ENCODE measurements at places on chromosomes 7 and 10. TPM values are rescaled to one million over a fixed set of nuclear protein-coding genes. Genes with fewer than 3 reads are reported as not detected.

DNA sequence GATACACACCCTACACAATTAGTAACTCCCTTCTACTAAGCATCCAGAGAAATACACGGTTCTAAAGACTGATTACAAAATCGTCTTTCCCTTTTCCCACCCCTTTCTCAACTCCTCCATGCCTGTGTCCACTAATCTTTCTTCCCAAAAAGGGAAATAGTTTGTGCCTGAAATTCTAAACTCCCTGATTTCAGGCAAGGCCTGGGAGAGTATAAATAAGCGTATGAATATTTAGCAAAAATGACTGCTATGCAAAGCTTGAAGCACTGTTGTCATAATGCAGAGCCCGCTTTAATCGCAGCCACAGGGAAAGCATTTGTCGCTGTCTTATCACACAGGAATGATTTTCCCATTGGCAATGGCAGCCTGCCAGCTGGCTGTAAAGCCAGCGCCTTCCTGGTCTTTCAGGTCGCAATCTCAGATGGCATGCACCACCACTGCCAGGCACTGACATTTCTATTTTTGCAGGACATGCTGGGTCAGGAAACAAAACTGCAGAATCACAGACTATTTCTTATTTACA lies 142.9 kb upstream of the PCGF5 start:
- DNase-seq, result no peak

The CAMK2B gene
- total RNA-seq, result 3.2 TPM

GRCh38 chr10:6455592-6455991 lies 124.5 kb downstream of the PRKCQ start:
- no peak for DNase-seq

DNA sequence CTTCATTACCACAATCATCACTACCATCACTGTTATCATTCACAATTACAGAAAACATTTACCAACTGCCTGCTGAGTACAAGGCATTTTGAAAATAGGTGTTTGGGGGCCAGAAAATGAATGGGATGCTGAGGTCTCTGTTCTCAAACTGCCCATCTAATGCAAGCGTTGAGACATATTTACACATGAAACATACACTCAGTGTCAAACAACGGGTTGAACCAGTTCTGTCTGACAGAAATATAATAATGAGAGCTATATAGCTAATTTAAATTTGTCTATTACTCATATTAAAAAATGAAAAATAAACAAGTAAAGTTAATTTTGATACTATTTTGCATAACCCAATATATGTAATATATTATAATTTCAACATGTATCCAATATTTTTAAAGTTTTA lies 303.1 kb downstream of the KCNMA1 start:
- DNase-seq, result no peak

The PDZD7 gene
- total RNA-seq, result 1.5 TPM

The NME8 gene
- total RNA-seq, result not detected

GRCh38 chr10:33095867-33096815 lies 138.1 kb upstream of the ITGB1 start:
- no peak for DNase-seq

GRCh38 chr10:499991-500390 lies 189.5 kb downstream of the DIP2C start:
- no peak for DNase-seq

GRCh38 chr10:77513781-77514331 lies 123.8 kb downstream of the KCNMA1 start:
- no peak for DNase-seq

DNA sequence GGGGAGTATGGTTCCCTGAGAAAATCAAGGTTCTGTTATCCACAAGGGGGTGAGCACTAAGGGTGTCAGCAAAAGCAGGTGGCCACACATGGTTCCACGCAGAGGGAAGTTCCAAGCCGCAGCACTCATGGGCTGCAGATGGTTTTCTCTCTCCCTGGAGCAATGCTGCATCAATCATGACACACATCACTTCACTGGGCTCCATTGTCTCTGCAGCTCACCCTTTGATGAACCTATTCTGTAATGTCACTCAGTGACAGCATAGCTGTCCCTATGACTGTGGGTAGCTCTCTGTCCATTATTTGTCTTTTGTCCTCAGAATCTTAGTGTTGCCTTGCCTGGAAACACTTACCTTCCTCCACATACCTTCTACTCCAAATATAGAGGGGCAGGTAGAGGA lies 34.8 kb downstream of the LRRC18 start:
- DNase-seq, result peak; percentile 1

- DNase-seq, result no peak
Observed at GRCh38 chr10:12699258-12699700, 302.2 kb downstream of the CCDC3 start.

DNA sequence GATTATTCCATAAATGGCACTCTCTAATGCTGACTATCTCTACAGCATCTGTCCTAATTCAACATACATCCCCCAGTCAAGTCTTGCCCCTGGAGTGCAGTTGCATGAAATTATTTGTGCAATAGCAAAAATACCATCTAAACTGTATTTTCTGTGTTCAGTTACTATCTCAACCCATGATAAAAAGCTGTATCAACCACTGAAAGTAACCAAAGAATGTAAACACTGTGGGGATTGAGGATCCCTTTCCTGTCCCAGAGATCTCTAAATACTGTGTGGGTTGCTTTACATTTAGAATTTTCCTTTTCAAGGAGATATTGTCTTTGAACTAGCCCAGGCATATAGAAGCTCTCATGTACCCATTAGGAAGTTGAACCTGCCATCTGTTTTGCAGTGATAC lies 23.9 kb upstream of the DGKI start:
- DNase-seq, result no peak

The BTBD16 gene
- total RNA-seq, result not detected

The RELN gene
- total RNA-seq, result 7.4 TPM

The SCIN gene
- 0.74 TPM for total RNA-seq

DNA sequence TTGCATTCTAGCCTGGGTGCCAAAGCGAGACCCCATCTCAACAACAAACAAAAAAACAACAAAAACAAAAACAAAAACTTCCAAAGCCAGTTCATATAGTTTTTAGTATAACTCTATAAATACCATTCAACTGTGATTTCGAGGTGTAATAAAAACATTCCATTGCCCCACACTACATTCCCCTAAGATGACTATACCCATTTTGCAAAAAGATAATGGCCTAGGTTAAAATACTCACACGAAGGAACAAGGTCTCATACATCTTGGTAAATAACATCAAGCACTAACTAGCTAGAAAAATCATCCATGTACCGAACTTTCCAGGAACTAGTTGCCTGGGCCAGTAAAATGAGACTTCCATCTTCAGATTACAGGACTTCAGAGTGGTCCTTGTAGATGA lies 55.4 kb downstream of the GLI3 start:
- DNase-seq, result no peak

DNA sequence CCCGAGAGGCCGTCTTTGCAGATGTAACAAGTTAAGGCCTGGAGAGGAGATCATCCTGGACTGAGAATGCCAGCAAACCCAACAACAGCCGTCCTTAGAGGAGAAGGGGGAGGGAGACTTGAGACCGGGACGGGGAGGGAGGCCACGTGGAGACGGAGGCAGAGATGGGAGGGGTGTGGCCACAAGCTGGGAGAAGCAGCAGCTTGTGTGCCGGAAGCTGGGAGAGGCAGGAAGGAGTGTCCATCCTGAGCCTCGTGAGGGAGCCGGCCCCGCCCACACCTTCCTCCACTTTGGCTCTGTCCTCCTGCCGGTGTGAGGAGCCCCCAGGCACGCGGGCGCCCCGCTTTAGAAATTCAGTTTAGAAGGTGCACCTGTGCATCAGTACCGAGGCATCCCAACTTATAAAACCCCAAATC lies 95.7 kb downstream of the DNAJB6 start:
- no peak for DNase-seq

DNA sequence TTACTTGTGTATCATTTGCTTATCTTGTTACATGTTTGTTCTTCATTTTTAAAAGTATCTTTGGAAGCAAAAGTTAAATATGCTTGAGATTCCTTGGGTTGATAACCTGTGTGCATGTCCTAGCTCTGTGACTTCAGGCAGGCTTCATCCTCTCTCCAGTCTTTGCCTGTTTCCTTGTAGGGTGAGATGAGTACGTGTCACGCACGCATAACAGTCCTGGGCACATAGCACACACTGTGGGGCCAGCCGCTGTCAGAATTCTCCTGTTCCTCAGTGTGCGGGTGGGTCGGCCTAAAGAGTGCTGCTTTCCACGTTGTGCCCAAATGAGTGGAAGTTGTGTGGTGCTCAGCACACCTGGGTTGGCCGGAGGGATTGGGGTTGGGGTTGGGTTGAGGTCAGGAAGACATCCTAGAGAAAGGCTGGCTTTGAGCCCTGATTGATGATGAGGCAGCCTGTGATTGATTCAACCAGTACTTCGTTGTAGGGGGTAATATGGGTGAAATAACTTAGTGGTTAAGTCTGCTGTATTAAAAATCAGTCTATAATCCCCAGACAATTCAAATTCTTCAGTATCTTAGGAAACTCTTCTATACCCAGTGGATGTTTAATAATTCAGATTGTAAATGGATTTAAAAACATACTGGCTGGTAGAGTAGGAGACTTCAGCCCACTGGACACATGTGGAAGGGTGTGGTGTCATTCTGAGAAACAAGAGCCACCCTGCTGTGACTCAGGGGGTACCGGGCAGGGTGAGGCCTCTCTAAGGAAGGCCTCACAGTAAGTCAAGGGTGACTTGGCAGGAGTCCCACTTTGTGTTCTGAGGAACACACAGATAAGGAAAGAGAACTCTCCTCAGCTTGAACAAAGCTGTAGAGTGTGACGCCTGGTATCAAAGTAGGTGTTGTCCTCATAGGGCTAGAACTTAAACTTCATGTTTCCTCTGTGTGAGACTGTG lies 54.8 kb downstream of the DAGLB start:
- no peak for DNase-seq

The CALHM1 gene
- not detected for total RNA-seq

The SLC16A12 gene
- 3.7 TPM for total RNA-seq

DNA sequence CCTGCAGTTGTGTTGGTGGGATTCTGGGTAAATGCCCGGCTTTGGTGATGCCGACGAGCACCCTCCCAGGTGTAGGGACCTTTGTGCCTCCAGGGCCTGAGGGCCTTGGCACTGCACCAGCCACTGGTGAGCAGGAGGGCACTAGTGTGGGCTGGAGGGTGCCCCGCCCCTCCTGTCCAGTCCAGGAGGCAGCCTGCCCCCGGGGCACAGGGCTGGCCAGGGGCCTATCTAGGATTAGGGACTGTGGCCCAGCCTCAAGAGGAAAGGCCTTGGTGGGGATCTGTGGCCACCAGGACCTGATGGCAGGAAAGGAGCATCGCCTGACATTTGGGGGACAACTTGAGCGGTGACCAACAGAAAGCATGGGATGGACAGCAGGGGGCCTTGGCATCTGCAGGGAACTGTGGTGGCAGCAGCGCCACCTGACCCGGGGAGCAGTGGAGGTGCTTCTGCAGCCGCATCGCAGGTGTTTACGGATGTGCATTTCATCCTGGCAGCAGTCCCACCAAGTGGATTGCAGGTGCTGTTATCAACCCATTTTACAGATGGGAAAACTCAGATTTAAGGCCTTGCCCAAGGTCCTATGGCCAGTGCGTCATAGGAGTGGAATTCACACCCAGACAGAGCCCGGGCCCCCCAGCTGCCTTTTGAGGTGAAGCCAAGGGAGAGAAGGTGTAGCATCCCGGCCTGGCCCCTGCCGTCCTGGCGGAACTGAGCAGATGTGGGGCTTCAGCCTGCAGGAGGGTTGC lies 11.1 kb downstream of the ZNF316 start:
- no peak for DNase-seq

GRCh38 chr7:3218411-3219225 lies 82.4 kb upstream of the SDK1 start:
- DNase-seq, result no peak

The SEPTIN7 gene
- total RNA-seq, result 151 TPM

- no peak for DNase-seq
Observed at GRCh38 chr10:43225787-43226153, 41.1 kb downstream of the RASGEF1A start.

DNA sequence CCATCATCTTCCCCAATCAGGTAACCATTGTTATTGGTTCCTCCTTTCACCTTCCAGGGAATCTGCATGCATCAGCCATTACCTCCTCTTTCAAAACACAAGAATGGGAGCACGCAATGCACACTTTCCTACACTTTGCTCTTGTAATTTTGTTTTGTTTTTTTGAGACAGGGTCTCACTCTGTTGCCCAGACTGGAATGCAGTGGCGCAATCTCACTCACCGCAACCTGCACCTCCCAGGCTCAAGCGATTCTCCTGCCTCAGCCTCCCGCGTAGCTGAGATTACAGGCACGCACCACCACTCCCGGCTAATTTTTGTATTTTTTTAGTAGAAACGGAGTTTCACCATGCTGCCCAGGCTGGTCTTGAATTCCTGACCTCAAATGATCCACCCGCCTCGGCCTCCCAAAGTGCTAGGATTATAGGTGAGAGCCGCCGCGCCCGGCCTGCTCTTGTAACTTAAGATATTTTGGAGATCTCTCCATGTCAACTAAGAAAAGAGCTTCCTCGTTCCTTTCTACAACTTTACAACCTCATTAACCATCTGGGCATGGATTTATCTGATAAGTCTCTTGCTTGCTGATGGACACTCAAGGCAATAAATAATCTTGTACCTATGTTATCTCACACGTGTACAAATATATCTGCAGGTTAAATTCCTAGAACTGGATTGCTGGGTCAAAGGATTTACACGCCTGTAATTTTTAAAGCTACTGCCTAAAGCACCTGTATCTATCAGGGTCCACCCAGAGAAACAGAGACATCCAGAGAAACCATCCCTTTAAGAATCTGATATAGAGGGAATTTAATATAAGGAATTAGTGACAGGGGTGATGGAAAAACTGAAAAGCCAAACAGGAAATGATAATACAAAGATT lies 4.2 kb downstream of the CYTH3 start:
- DNase-seq, result no peak

- no peak for DNase-seq
Observed at GRCh38 chr7:87797798-87798403, 78.3 kb downstream of the SLC25A40 start.

DNA sequence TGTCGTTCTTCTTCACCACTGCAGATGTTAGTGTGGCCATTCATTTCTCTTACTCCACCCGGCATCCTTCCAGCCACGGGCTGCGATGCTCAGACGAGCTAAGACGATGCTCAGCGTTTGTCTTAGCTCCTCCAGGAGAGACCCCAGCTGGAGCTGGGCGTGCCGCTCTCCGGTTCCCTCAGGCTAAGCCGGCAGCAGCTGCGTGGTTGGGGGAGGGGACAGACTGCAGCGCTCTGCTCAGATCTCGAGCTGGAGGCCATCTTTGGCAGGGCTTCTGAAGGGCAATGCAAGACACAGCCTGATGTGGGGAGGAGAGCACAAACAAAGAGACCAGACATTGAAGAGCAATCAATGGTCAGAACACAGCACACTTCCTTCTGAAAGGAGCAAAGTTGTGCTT lies 4.8 kb downstream of the INA start:
- no peak for DNase-seq

GRCh38 chr10:101284101-101284743 lies 55.0 kb upstream of the LBX1 start:
- no peak for DNase-seq

The ZNF479 gene
- not detected for total RNA-seq

The COL28A1 gene
- 5.4 TPM for total RNA-seq

All from vagina (tissue), 2 donors.